ENCODE measurements at places on chromosomes 12 and 14.
A peak's percentile ranks its signal among the peaks of the same experiment; 100 is the strongest.

GRCh38 chr14:74905595-74906142 is 17.4 kb downstream of the RPS6KL1 start:
- peak; percentile 80 for DNase-seq

- DNase-seq = peak; percentile 31
Measured at GRCh38 chr12:94169495-94169894, 21.1 kb downstream of the PLXNC1 start.

DNA sequence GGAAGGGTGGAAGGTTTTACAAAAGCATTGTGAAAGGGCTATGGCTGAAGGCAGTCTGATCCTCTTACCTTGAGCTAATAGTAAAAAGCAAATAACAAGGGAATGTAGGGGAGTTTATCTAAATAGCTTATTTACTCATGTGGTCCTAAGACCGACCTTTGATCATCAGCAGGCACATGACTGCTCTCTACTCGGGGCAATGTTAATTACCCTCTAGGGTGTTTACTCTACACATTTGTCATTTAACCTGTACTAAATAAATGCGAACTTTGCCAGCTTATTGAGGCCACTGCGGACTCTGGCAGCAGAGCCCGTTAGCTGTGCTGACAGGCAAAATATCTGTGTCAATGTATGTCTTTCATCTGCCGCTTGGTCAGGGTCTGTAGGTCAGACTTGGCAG is 768.3 kb upstream of the ATXN7L3B start:
- no peak for DNase-seq

- no peak for DNase-seq
Measured at GRCh38 chr12:79687711-79688260, 3.0 kb downstream of the PAWR start.

- no peak for DNase-seq
Measured at GRCh38 chr12:76142305-76142704, 57.8 kb upstream of the NAP1L1 start.

DNA sequence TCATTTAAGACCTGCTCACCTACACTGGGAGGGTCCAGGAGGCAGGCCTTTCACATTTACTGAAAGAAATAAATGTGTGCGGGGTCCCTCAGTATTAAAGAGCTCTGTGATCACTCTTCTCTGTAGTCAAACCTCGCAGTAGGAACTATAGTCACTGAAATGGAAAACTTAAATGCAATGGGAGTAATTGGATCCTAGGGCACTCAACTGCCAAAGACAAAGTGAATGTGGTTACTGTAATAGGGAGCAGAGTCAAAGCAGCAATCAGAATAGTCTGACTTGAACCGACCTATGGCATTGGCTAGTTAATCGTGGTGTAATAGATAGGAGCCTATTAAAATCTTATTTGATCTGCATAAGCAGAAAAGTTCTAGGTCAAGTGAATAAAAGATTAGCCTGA is 26.6 kb upstream of the DYRK2 start:
- DNase-seq = no peak
